Forelimb muscle (tissue), 1 donor: ENCODE measurements at places on chromosomes 3 and 15. TPM values are rescaled to one million over a fixed set of nuclear protein-coding genes. Genes with fewer than 3 reads are reported as not detected.

The IQCH gene
- 0.94 TPM for polyA plus RNA-seq

The ITGA11 gene
- 3.7 TPM for polyA plus RNA-seq

The PPP1R14D gene
- 0.19 TPM for polyA plus RNA-seq

DNA sequence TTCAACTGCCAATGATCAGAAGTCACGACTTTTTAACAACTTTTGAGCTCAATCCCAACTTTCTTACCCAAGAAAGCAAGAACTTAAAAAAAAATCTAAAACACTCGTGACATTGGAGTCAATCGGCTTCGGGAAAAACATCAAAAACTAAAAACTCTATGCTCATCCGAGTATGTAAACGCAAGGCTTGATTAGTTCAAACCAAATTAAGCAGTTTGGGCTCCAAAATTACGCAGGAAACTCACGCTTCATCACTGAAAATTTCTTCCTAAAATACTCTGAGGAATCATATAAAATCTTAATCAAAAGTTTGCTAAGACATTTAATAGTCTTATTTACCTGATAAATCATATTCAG lies 1.6 kb downstream of the TRA2B start:
- DNase-seq, result no peak

- DNase-seq, result no peak
Observed at GRCh38 chr3:152202976-152203626, 65.6 kb upstream of the MBNL1 start.

GRCh38 chr3:139945386-139945785 lies 10.4 kb downstream of the CLSTN2 start:
- no peak for DNase-seq

DNA sequence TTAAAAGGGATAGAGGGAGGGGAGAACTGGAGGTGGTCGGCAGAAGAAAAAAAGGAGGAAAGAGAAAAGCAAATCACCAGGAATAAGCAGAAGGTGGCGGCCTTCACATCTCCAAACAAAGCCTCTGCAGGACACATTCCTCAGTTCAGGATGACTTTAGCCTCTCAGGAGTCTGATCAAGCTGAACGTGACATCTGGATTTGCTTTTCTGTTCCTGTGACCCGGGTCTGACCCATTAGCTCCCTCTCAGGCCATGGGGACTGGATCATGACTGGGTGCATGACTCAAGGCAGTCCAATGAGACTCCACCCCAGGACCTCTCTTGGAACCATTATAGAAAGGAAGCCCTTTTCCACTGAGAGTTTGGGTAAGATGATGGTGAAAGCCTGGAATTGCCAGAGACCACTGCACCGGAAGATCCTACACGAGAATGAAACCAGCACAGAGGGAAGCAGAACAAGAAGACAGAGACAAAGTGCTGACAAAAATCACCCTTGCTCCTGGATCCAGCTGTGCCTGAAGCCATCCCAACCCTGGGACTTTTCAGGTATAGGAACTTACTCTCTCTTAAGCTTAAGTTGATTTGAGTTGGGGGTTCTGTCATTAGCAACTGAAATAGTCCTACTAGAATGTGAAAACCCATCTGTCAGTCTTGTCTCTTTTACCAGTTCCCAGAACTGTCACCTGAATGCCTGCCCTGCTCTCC lies 45.4 kb upstream of the RAD18 start:
- DNase-seq, result no peak

DNA sequence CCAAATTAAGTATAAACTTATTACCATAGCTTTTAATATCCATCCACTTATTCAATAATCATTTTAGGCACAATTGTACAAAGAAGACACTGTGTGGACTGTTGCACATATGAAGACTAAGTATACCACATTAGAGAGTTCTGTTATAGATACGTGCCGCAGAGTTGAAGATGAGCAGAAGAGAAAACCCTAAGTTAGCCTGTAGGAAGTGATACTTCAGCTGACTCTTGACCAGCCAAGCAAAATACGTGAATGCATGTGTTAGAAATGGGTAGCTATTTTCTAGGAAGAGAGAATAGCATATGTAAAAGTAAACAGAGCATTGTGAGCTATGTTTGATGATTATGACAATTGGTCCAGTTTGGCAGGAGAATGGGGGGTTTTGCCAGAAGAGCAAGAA lies 272.0 kb upstream of the ATP11B start:
- no peak for DNase-seq

DNA sequence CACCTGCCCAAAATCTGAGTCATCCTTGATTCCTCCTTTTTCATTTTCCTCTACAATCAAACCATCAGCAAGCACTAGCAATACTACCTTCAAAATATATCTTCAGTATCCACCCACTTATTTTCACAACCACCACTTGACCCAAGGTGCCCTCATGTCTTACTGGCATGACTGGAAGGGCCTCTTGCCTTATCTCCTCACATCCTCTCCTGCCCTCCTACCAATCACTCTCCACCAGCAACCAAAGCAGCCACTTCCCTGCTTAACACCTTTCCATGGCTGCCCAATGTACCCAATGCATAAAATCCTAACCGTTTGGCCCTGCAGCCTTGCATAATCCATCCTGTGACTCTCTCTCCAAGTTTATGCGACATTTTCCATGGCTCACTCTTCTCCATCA lies 76.0 kb downstream of the MTHFS start:
- DNase-seq, result no peak
